Ammon's horn (tissue), 1 donor: ENCODE measurements at places on chromosomes 2 and 18.

GRCh38 chr2:7748717-7749415 is 831.7 kb downstream of the RNF144A start:
- no peak for DNase-seq

GRCh38 chr2:218798767-218799504 is 17.0 kb downstream of the CYP27A1 start:
- no peak for DNase-seq

GRCh38 chr18:78973357-78974083 is 6.1 kb upstream of the SALL3 start:
- no peak for DNase-seq

DNA sequence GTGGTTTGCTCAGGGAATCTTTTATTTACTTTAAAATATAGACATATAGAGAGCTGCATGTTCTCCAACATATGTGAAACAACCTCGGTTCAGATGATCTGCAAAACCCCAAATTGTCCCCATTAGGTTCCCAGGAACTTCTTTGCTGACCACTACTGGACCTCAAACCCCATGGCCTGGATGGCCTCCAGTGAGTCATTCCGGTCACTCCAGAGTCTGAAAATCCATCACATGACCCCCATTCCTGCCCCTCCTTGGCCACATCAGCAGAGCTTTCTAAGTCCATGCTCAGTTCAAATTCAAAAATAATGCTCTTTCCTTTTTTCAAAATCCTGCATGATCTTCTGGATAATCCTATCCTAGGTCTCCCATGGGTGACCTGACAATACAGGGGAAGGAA is 271.0 kb downstream of the TNS1 start:
- no peak for DNase-seq

- peak; percentile 37 for DNase-seq
These were observed 423.3 kb downstream of the LPIN1 start for GRCh38 chr2:12169721-12170120.

- no peak for DNase-seq
These were observed 95.0 kb downstream of the TNFRSF11A start for GRCh38 chr18:62420151-62420512.

GRCh38 chr2:178949584-178949983 is 100.4 kb downstream of the CCDC141 start:
- no peak for DNase-seq

- no peak for DNase-seq
These were observed 41.4 kb downstream of the TET3 start for GRCh38 chr2:74025971-74026612.

DNA sequence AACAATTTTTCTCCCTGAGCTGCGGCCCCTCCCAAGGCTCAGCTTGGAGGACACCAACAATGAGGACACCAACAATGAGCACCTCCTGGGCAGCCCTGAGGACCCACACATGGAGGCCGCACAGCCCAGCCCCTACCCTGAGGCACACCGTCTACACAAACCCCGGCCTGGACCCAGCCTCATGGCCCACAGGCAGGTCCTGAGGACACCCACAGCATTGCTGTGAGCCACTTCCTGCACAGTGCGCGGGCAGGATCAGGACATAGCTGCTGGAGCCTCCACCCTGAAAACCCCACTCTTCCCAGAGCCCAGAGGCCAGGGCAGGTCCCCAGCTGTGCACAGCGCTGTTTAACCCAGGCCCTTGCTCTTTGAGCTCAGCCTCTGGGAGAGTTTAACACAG is 194.3 kb downstream of the RTP5 start:
- DNase-seq, result no peak

GRCh38 chr2:189113963-189114362 is 65.6 kb downstream of the COL5A2 start:
- DNase-seq, result no peak

DNA sequence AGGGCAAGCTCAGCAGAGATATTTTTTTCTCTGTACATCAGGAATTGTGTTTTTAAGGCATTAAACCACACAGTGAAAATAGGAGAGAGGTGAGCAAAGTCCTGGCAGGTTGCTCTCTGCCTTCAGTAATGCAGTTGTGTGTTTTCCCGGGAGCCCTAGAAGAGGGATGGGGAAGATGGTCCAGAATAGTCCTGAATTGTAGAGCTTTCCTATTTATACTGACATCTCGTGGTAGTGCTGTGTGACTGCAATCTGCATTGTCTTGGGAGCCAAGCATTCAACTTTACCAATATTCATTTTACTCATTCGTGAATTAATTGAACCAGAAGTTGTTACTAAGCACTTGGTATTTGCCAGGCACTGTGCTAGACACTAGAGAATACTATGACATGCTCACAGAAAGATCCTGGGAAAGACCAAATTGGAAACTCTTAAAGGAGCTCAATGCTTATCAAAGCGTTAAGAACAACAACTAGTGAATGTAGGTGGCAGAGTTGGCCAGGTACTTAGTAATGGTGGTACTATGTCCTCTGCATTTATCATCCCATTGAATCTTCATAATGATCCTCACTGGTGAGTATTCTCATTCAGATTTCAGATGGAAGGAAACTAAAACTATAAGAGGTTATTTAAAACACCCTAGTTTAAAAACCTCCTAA is 214.6 kb downstream of the TRIB2 start:
- DNase-seq, result peak; percentile 70

DNA sequence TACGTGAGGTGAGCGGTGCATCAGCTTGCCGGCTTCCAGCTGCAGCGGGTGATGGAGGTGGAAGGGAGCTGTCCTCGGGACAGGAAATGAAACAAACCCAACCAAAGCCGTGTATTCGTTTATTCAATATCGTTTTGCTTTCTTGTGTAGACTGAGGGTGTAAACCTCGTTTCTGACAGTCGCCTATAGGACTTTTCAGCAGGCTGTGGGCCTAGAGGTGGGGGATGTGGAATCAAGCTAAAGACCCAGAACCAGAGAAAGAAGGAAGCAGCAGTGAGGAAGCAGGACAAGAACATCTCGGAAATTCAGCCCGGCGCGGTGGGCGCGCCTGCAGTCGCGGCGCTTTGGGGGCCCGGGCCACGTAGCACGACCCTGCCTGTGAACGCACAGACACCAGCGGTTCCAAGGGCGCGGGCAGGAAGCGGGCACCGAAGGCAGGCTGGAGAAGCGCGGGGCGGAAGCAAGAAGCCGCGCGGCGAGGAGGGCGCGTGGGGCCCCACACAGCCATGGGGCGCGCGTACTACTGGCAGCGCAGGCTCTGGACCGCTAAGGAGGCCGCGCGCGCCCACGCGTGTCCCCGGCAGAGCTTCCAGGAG is 755 bp upstream of the ATP9B start:
- DNase-seq, result no peak

GRCh38 chr2:203453858-203454451 is 81.1 kb downstream of the RAPH1 start:
- peak; percentile 78 for DNase-seq

GRCh38 chr2:54770676-54771075 is 47.2 kb downstream of the EML6 start:
- DNase-seq, result no peak

GRCh38 chr2:833180-833579 is 117.5 kb upstream of the SNTG2 start:
- DNase-seq, result no peak

DNA sequence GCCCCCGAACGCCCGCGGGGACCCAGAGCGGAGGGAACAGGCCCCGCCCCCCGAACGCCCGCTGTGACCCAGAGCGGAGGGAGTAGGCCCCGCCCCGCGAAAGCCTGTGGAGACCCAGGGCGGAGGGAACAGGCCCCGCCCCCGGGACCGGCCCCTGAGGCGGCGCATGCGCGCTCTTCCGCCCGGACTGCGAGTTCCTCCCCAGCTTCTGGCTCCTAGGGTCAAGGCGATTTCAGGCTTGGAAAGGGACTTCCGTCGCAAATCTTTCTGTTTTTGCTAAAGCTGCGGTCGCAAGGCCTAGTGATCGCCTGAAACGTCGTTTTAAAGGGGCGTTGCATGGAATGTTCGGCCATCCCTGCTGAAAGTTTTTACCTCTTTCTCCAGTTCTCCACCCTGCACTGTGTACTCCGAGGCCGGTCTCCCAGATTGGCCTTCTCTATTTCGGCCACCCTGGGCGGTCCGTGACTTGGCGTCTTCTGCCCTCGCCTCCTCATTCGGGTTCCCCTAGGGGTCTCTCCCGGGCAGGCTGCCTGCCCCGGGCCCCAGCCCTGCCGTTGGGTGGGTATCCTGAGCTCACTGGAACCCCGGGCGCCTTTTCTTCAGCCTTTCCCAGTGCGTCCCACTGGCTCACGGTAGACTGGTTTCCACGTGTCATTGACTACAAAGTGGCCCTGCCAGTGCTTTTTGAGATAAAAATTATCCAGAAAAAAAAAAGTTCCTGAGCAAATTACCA is 372 bp upstream of the WDSUB1 start:
- DNase-seq, result peak; percentile 97

DNA sequence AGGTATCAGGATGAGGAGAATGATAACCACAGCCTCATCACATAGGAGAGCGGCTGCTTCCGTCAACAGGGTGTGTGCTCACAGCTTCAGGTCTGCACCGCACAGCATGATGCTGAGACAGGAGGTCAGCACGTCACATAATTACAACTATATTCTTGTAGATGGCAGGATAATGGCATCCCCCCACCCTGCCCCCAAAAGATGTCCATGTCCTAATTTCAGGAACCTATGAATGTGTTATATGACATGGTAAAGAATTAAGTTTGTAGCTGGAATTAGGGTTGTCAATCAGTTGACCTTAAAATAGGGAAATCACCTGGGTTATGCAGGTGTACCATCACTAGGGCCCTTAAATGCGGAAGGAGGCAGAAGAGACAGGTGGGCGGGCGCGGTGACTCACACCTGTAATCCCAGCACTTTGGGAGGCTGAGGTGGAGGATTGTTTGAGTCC is 73.9 kb downstream of the ARL4C start:
- no peak for DNase-seq

DNA sequence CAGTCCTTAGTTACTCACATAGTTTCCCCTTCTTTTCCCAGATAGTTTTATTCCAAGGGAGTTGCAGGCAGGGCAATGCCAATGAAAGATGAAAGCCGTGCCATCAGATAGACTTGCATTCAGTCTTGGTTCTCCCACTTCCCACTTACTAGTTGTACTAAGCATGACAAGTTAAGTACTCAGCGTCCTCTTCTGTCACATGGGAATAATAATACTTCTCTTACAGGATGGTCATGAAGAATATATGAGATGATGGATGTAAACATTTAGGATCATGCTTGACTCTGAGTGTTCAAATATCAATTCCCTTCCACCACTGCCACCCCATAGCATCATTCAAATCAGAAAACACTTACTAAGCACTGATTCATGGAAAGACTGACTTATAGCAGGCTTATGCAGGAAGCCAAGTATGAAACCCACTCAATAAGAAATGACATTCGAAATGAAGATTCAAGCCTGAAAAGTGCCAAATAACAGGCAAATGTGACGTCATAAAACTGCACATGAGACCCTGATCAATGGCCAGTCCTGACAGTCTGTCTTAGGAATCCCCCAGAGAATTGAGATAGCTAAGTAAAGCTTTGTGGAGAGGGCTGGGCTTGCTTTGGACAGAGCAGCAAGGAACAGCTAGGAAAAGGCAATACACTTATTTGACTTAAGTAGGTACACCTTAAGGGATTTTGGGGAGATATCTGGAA is 11.1 kb upstream of the EVA1A start:
- DNase-seq, result no peak

GRCh38 chr2:203741566-203741965 is 35.1 kb downstream of the CD28 start:
- DNase-seq, result no peak

DNA sequence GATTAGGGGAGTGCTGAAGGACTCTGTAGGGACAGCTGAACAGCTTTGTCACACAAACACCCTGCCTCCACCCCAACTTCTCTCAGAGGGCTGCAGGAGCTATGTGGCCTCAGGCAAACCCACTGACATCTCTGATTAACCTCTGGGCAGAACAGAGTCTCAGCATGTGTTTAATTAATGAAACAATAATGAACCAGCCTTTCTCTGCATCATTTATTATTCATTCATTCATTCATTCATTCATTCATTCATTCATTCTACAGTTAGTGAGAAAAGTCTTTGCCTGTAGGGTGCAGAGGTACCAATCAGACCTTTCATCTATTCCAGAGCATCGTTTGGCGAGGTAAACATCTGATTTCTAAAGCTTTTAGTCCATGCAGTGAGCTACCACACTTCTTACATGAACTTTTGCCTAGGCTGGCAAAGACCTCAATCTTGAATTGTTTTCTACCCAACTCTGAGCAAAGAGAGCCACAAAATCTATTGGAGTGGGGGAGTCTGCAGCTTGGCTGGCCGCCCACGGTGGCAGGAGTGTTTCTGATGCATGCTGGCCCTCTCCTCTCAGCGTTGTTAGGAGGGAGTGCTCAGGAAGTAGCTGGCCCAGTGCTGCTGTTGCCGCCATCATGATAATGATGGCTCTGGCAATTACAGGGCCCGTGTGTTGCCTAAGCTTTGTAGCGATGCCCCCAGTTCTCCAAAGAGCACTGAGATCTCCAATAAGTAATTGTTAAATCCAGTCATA is 198.9 kb downstream of the SMAD7 start:
- DNase-seq, result peak; percentile 55

DNA sequence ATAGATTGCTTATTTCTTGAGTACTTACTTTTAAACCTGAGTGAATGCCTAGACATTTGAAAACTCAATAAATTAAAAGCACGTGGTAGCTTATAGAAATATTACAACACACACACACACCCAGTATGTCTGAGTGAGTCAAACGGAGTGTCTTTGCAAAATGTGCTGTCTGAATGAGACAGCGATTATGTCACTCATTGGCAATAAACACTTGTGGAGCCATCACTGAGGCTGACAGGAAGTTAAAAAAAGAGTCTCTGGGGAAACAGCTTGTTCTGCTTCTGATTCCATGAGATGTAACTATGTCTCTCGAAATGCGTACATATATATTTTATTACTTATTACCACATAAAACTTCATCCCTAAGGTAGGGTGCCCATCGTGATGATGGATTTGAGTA is 22.3 kb upstream of the VPS4B start:
- peak; percentile 8 for DNase-seq

GRCh38 chr18:23650968-23651927 is 11.5 kb downstream of the ANKRD29 start:
- no peak for DNase-seq

DNA sequence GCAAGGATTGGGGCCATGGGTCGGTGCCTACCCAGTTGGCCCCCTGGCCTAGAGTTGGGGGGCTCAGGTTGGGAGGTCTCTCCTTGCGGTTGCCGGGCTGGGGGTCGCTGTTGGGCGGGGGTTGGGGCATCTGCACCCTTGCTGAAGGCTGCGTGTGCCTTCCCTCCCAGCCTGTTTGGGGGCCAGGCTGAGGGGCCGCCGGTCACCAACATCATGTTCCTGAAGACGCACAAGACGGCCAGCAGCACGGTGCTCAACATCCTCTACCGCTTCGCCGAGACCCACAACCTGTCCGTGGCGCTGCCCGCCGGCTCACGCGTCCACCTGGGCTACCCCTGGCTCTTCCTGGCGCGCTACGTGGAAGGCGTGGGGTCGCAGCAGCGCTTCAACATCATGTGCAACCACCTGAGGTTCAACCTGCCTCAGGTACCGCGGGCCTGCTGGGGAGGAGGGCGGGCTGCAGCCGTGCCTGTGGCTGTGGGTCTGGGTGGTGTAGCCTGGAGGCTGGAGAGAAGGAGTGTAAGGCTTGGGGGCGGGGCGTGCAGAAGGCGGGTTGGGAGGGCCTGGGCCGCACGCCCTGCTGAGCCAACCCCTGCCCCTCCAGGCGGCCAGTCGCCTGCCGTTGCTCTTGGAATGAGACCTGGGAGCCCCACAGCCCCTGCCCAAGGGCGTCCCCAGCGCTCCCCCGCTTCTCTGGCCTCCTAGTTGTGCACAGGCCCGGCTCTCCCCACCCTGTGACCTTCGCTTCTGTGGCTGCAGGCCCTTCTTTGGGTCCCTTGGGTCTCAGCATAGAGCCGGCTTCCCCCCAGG is 7.2 kb upstream of the NEU4 start:
- DNase-seq, result no peak
